ENCODE measurements at places on chromosomes 1 and 21. TPM values are rescaled to one million over a fixed set of nuclear protein-coding genes. Genes with fewer than 3 reads are reported as not detected.
A peak's percentile ranks its signal among the peaks of the same experiment; 100 is the strongest.

Gene PKN2
- total RNA-seq = 41.9 TPM

Gene TIE1
- 1.3 TPM for total RNA-seq

Gene LIN28A
- not detected for total RNA-seq

Gene TMEM82
- not detected for total RNA-seq

Gene KLHDC9
- not detected for total RNA-seq

- no peaks in the 10 kb centered on the region for H3K27me3 ChIP-seq
- no peak overlapping the region for H3K4me3 ChIP-seq
- no peak for DNase-seq
- H3K4me1 ChIP-seq = peaks cover under 1% of the 10 kb centered on the region
- no peak overlapping the region for H3K27ac ChIP-seq
Observed at GRCh38 chr1:159786465-159786864, 5.7 kb downstream of the DUSP23 start.

- H3K36me3 ChIP-seq = no peaks in the 10 kb centered on the region
- no peak overlapping the region for H3K27ac ChIP-seq
- H3K4me3 ChIP-seq = no peak overlapping the region
- H3K4me1 ChIP-seq = no peaks in the 10 kb centered on the region
- peaks cover 14% of the 10 kb centered on the region for H3K27me3 ChIP-seq
Observed at GRCh38 chr1:78147031-78147430, 101.3 kb downstream of the GIPC2 start.

- H3K4me3 ChIP-seq = no peak overlapping the region
- H3K36me3 ChIP-seq = no peaks in the 10 kb centered on the region
- no peak for DNase-seq
- H3K4me1 ChIP-seq = no peaks in the 10 kb centered on the region
Observed at GRCh38 chr1:245051349-245052221, 103.2 kb upstream of the KIF26B start.

GRCh38 chr1:85311818-85312217 lies 35.4 kb upstream of the BCL10 start:
- H3K4me1 ChIP-seq = peaks cover 7% of the 10 kb centered on the region
- no peak for DNase-seq
- no peak overlapping the region for H3K27ac ChIP-seq
- H3K36me3 ChIP-seq = no peaks in the 10 kb centered on the region

- no peak overlapping the region for H3K27ac ChIP-seq
- peaks cover 35% of the 10 kb centered on the region for H3K4me1 ChIP-seq
- peaks cover 26% of the 10 kb centered on the region for H3K36me3 ChIP-seq
- no peak for DNase-seq
- H3K27me3 ChIP-seq = no peaks in the 10 kb centered on the region
Observed at GRCh38 chr1:206699000-206699586, 14.4 kb downstream of the MAPKAPK2 start.

GRCh38 chr1:219081943-219082925 lies 91.4 kb upstream of the LYPLAL1 start:
- H3K4me3 ChIP-seq = no peak overlapping the region
- H3K27me3 ChIP-seq = no peaks in the 10 kb centered on the region
- no peaks in the 10 kb centered on the region for H3K4me1 ChIP-seq

GRCh38 chr1:22262583-22262982 lies 119.7 kb upstream of the WNT4 start:
- no peak overlapping the region for H3K4me3 ChIP-seq
- no peaks in the 10 kb centered on the region for H3K36me3 ChIP-seq
- DNase-seq = no peak

DNA sequence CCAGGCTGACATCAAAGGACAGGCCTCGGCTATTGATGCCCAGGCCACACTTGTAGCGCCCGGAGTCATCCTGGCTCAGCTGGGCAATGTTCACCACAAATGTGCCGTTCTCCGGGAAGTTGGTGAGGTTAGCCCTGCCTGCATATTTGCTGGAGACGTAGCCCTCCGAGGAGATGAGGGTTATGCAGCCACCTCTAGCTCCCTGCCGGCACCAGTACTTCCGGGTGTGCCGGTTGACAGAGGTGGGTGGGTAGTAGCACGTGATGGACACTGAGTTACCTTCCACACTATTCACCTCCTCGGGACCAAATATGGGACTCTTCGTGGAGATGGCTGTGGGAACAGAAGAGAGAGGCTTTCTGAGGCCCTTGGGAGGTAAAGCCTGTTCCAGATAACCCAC lies 7.1 kb downstream of the PIGR start:
- peaks cover 2% of the 10 kb centered on the region for H3K27me3 ChIP-seq
- H3K27ac ChIP-seq = no peak overlapping the region
- H3K36me3 ChIP-seq = no peaks in the 10 kb centered on the region
- H3K4me1 ChIP-seq = no peaks in the 10 kb centered on the region

- no peaks in the 10 kb centered on the region for H3K4me1 ChIP-seq
- no peak for DNase-seq
- H3K4me3 ChIP-seq = no peak overlapping the region
- no peak overlapping the region for H3K27ac ChIP-seq
Observed at GRCh38 chr21:17768840-17769446, 50.2 kb downstream of the C21orf91 start.

- H3K27ac ChIP-seq = peak overlapping the region; percentile 88
- H3K27me3 ChIP-seq = no peaks in the 10 kb centered on the region
- DNase-seq = no peak
- H3K36me3 ChIP-seq = no peaks in the 10 kb centered on the region
Observed at GRCh38 chr21:42784276-42784675, 95.1 kb downstream of the WDR4 start.

- DNase-seq = no peak
- no peak overlapping the region for H3K27ac ChIP-seq
- H3K36me3 ChIP-seq = no peaks in the 10 kb centered on the region
Observed at GRCh38 chr1:216044538-216044937, 378.7 kb downstream of the USH2A start.

DNA sequence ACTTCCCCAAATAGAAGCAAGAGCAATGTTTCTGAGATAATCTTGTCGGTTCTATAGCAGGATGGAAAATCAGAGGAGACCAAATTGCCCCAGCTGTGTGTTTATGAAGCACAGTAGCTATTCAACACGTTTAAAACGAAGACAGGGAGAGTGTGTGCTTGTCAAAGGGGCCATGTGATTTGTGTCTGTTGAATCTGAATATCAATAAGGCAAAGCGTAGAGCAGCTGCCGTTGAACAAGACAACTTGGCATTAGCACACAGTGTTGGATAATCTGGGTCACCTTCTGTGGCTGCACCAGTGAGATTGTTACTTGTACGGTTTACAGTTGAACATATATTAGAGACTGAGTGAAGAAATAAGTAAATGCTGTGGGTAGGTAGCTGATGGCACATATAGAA lies 1.0 kb downstream of the CRB1 start:
- no peaks in the 10 kb centered on the region for H3K4me1 ChIP-seq
- H3K4me3 ChIP-seq = no peak overlapping the region
- H3K27me3 ChIP-seq = peaks cover 3% of the 10 kb centered on the region
- no peak for DNase-seq

DNA sequence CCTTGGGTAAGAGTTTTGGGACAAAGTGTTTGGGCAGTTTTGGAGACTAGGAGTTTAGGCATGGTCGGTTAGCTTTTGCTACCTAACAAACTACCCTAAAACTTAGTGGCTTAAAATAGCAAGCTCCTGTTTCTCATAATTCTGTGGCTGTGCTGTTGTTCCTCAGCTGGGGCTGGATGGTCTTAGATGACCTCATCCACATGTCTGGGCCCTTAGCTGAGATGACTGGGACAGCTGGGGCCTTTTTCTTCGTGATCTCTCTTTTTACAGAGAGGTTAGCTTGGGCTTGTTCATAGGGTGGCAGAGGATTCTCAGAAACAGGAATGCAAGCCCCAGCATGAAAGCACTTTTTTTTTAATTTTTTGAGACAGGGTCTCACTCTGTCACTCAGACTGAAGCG lies 6.6 kb downstream of the ATP1A4 start:
- no peak overlapping the region for H3K27ac ChIP-seq
- H3K27me3 ChIP-seq = no peaks in the 10 kb centered on the region
- no peak overlapping the region for H3K4me3 ChIP-seq
- no peaks in the 10 kb centered on the region for H3K36me3 ChIP-seq

All from CD4-positive, CD25-positive, alpha-beta regulatory T cell (primary cell).